SJSA1 (cell line): ENCODE measurements at places on chromosomes 6 and 20.

DNA sequence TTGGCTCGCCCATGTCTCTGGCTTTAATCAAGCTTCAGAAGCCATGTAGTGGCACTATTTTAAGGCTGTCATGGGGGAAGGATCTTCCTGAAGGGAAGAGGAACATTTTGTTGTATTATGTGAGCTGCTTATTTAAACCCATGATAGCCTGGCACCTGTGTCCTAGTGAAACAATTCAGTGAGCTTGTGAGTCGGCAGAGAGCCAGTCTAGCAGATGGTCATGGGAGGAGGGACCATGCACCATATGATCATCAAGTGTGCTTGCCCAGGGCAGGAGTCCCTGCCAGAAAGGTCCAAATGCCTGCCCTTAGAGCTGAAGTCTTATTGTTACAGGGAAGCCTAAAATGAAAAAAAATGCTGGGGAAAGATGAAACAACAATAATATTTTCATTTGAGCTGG, 132.9 kb downstream of the PRDM13 start:
- no peak for DNase-seq

- DNase-seq, result no peak
These were observed 9.9 kb downstream of the SDCBP2 start for GRCh38 chr20:1319051-1319450.

DNA sequence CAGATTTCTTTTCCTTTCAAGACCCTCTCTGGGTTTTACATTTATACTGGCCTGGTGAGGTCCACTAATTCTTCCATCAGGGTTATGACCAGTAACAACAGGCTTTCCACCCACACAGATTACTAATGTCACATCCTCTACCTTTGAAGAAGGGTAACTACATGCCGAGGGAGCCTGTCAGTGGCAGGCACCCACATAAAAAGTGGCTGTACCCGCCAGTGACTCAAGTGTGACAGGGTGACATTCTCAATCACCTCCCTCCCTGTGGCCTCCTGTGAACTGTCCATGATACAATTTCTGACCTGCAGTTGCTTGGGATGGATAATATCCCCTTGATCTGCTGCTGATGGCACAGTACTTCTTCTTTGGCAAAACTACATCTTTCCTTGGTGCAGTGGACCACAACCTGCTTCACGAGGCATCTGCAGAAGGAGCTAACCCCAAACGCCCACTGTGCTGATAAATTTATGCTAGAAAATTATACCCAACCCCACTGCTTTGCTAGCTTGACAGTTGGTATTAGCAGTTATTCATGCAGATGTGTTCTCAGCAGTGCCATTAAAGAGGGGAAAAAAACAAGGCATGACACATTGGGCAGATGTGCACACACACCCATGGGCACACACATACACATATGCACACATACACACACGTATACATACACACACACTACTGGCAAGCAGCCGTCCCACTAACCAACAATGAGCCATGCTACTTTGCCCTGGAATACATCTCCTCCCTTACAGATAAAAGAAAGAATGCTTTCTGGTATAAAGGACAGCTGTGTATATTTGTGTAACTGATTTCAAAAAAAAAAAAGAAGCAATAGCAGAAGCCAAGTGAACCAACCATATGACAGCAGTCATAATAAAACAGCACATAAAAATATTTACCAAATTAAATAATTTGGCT, 20.8 kb downstream of the GFOD1 start:
- no peak for DNase-seq

GRCh38 chr20:43516251-43516824, 8.8 kb downstream of the L3MBTL1 start:
- no peak for DNase-seq

GRCh38 chr6:105982761-105983540, 103.2 kb upstream of the PRDM1 start:
- no peak for DNase-seq

- no peak for DNase-seq
These were observed 219.0 kb downstream of the BMP7 start for GRCh38 chr20:57047281-57048026.

GRCh38 chr20:3784216-3784853, 2.2 kb downstream of the CENPB start:
- no peak for DNase-seq

- DNase-seq, result no peak
These were observed 3.9 kb downstream of the DOK5 start for GRCh38 chr20:54479138-54479906.

DNA sequence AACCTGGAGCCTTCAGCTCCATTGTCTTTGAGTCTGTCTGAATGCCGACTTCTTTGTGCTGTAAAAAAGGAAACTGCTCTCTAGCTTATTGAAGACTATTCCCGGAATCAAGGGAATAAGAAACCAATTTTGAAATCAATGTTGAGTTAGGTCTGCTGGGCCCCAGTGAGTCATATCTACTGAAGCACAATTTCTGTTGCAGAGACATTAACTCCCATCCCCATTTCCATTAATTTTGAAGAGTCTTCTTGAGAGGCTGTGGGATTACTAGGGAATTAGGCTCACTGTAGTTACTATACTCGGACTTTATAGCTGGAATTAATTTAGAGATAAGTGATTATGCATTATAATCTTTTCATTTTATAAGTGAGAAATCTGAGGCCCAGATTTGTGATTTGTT, 116.7 kb downstream of the SLC35F1 start:
- no peak for DNase-seq

DNA sequence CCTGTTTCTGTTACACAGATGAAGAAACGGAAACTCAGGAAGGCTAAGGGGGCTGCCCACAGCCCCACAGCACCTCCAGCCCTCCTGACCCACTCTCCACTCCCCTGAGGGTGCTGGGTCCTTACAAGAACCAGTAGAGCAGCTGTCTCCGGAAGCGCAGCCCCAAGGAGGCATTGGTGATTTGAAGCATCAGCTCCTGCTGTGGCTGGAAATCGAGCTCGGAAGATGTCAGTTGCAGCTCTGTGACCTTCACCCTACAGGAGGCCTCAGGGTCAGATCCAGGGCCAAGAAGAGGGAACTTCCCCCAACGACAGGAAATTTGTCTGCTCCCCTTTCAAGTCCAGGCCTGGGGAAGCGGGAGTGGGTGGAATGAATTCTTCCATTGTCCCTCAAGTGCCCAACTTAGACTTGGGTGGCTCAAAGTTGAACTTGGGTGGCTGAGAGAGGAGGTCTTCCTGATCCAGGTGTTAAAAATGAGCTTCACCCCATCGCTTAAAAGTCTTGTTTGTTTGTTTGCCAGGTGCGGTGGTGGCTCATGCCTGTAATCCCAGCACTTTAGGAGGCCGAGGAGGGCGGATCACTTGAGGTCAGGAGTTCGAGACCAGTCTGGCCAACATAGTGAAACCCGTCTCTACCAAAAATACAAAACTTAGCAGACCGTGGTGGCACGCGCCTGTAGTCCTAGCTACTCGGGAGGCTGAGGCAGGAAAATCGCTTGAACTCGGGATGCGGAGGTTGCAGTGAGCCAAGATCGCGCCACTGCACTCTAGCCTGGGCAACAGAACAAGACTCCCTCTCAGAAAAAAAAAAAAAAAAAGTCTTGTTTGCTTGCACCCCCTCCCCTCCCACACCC, 1.9 kb downstream of the PLTP start:
- no peak for DNase-seq

GRCh38 chr6:136411453-136412354, 122.1 kb upstream of the BCLAF1 start:
- no peak for DNase-seq

DNA sequence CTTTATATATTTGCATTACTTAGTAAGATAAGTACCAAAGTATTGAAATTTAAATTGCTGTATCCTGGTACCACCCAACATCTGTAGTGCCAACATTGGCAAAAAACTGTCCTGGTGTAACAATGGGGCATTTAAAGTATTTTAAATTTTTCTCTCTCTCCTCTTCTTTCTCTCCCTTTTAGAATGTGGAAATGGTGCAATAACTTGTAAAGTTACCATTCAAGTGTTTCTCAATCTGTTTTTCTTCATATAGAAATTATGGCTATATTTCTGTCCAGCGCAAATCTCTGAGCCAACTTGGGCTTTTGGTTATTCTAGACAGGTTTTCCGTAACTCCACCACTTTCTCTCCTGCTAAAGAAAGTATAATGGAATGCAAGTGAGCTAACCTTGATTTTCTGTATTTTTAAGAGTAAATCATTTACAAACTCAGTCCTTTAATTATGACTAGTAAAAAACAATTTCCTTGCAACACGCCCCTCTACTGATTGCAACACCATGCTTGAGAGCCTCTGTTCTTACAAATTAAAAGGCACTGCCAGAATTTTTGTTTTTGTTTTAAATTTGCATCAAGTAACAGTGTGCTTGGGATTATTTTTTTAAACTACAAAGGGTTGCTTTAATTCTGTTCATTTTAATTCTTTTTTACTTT, 324.2 kb upstream of the CITED2 start:
- DNase-seq, result no peak

DNA sequence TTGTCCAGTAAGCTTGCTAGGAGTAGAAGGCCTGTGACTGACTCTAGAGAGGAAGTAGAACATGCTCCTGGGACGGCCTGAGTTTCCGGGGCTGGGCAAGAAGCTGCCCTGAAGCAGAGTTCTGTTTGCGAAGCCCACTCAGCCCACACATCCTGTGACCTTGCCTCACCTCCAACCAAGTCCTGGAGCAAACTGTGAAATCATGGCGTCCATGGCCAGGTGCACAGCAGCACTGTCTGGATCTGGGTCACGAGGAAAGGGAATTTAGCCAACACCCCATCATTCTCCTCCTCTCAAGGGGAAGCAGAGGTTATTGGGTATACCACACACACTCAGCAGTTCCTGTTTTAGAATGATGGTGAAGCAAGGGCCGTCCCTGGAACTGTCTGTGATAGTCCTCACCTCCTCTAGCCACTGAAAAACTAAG, 87.5 kb downstream of the CRYBG1 start:
- no peak for DNase-seq

DNA sequence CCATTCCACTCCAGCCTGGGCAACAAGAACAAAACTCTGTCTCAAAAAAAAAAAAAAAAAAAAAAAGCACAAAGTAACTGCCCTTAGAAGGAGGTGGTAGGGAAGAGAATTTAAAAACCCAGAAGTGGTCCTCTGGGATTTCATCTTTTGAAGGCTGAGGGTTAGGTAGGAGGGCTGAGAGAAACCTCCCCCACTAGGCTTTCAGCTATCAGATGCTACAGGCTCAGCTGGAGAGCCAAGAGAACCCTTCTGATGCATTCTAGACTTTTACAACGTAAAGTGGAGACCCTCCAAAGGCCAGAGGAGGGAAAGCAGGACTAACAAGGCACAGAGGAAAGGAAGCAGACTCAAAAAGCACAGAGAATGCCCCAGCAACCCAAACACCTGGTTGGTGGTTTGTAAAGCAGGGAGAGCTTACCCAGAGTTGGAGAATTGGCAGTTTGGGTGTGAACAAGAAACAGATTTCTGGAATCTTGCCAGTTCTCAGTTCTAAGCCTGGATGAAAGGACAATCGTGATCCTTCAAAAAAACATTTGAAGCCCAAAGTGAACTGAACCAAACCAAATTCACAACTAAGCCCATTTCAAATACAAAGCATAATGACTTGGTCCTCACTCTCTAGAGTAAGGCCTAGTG, 23.2 kb upstream of the SPAG4 start:
- DNase-seq, result no peak

DNA sequence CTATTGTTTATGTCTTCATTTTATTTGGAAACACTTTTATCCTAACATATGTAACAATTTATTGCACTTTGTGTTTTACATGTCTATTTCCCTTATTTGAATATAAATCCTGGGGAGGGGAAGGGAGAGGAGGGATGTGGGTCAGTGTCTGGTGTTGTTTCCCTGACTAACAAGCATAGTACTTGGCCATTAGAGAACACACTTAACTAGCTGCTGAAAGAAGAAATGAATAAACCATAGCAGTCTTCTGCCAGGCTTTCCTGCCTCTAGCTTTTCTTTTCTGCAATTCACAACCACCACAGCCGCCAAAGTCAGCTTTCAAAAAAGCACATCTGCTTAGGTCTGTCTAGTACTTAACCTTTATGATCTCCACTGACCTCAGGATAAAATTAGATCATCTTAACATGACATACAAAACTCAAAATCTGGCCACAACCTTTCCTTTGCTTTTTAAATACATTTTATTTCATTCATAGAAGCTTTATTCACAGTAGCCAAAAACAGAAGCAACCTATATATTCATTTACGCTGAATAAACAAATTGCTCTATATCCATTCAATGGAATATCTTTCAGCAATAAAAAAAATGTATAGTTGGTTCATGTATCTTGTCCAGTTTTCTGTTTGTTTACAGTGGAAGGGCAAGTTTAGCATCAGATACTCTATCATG, 16.3 kb downstream of the PDSS2 start:
- DNase-seq, result no peak

GRCh38 chr20:37915800-37916570, 13.1 kb downstream of the VSTM2L start:
- DNase-seq, result no peak

GRCh38 chr20:57265997-57266290, 497 bp downstream of the BMP7 start:
- DNase-seq, result no peak

- DNase-seq, result peak; percentile 56
These were observed at the start of gene PLTP for GRCh38 chr20:45911486-45912343. TSS of gene PLTP (minus strand) at chr20:45912155. CDS start at chr20:45911452, 703 bp downstream.

DNA sequence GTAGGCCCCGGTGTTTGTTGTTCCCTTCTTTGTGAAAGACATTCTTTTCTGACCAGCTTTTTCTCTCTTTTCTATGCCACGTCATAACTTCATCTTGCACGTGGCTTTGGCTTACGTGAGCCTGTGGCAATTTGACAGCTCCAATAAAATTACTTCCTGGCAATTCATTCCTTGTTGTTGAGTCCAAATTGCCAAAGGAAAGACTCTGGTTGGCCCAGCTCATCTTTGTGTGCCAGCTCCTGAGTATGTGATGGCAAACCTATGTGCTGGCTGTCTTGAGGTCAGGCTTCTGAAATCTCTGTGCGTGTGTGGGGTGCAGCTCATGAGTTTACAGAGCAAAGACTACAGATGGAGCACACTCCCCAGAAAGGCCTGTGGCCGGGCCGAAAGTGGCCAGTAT, 272.5 kb upstream of the SGK1 start:
- no peak for DNase-seq

DNA sequence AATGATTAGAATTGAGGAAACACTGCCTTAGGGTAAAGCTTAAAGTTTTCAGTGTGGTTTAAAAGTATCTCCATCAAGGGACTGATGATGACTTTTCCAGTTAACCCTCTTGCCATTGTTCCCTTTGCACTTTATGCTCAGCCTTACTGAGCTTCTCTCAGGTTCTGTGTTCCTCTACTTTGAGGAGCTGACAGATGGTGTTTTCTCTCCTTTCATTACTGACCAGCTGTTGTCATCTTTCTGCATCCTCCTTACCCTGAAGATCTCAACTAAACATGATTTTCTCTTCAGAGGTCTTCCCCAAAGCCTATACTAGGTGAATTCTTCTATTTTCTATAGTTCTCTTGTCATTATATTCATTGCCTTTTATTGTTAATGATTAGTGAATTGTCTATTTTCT, 475.6 kb upstream of the SYNCRIP start:
- DNase-seq, result no peak
